ENCODE measurements at places on chromosomes 4 and X.

DNA sequence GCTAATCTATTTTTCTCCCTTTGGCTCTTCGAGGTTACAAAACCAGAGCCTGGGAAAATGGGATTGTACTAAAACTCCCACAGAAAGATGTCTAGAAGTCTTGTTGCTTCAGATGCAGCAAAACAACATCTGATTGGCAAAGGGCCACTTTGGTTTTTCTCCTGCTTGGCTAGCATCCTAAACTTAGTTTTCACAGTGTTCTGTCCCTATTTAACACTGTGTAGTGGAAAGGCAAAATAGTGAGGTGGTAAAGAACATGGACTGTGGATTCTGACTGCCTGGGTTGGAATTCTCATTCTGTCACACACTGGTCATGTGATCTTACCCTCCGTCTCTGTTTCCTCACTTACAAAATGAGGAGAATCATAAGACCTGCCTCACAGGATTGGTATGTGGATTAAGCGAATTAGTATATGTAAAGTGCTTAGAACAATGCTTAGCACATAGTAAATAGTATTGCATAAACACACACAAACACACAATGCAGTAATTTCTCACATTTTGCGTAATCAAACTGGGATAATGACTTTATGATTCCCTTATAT lies 23.5 kb downstream of the TIGD2 start:
- no peak for DNase-seq

GRCh38 chr4:74772783-74773182 lies 21.5 kb downstream of the BTC start:
- no peak for DNase-seq

GRCh38 chr4:110196871-110197528 lies 1.4 kb downstream of the ELOVL6 start:
- no peak for DNase-seq

GRCh38 chr4:177938226-177938625 lies 496.0 kb upstream of the AGA start:
- DNase-seq, result no peak

DNA sequence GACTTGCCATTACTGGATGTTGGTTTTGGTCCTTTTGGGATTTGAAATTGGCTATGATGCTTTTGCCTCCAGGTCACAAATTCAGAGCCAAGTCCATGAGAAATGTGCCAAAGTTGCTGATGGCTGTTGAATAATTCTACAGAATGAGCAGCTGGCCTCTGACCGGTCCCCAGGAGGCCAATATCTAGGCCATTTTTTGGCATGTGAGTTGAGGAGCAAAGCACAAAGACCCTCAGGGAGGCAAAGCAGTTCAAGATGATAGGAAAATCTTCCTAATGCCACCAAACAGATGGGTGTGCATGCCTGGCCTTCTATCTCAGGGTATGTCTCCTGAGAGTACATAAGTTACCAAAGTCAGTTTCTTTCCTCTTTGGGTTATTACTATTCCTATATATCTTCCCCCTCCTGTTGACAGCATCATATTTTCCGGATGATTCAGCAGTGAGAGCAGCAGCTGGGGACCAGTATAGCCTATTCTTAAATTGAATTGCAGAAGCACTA lies 44.4 kb downstream of the SEL1L3 start:
- DNase-seq, result no peak

DNA sequence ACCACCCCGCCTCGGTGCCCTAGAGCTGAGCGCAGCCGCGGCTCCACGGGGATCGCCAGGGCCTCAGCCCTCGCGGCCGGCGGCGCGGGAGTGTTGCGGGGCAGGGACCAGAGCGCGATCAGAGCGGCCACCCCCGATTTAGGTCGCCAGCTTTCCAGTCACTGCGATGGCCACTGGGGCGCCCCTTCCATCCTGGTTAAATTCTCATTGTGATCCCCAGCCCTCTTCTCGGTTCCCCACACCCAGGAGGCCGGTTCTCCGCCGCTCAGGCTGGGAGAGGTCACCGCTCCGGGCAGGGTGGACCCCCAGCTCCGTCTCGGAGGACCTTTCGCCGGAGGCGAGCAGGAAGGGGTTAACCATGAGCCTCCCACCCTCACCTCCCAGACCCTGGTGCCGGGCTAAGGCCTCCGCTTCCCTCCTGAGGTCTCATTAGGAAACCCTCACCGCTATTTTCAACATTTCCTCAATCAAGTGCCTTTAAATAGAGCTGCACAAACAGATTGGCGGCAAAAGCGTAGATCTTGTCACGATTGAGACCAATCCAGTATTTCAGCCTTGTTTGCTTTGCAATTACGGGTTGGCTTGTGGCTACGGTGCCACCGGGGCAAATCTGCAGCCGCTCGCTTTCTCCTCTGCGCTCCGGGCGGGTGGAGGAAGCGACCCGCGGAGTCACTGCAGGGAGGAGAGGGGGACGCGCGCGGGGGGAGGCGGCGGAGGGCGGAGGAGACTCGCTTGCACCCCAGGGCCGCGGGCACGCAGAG lies 8.3 kb upstream of the HAND2 start:
- DNase-seq, result no peak

GRCh38 chr4:147737623-147738022 lies 5.7 kb downstream of the ARHGAP10 start:
- no peak for DNase-seq

DNA sequence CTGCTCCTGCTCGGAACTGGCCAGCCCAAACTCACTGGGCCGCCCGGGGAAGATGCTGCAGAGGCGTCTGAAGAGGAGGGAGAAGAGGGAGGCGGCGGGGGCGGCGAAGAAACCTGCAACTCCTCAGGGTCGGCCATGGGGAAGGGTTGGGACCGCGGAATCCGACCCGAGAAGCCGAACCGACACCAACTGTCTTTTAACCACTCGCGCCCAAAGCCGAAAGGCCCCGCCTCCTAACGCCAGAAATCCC lies at the start of gene C4orf46:
Gene C4orf46, minus strand, starts transcription at position 223 of the 250 bp plus-strand sequence. Its CDS starts 86 bp downstream, at position 137.
- DNase-seq, result no peak

DNA sequence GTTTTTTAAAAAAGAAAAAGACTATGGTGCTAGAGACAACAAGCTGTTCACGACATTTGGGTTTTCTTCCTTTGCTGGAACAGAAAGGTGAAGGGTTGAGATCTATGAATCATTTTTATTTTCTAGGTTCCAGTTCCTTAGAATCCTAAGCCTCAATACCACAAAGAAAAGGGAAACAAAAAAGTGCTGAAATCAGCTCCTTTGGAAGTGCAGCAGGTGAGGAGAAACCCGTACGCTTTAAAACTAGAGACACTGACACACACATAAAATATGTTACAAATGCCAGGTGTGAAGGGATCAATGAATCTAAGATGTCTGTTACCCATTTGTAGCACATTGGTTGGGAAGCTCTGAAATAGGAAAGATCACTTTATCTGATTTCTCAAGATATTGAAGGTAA lies 125.2 kb downstream of the AREG start:
- no peak for DNase-seq

DNA sequence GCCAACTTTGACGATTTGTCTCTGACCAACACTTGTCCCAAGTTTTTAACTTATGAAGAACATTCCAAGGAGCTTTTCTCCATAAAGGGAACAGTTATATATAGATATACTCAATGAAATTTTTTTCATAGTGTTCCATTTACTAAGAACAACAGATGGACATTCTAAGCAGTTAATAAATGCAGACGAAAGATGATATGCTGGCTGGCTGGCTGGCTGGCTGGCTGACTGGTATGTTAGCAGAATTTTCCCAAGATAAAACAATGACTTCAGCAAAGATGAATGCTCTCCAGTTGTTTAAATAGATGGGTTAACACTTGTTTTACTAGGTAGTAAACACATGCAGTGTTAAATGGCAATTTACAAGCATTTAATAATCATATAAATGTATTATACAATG lies 62.2 kb downstream of the SPANXN3 start:
- no peak for DNase-seq

DNA sequence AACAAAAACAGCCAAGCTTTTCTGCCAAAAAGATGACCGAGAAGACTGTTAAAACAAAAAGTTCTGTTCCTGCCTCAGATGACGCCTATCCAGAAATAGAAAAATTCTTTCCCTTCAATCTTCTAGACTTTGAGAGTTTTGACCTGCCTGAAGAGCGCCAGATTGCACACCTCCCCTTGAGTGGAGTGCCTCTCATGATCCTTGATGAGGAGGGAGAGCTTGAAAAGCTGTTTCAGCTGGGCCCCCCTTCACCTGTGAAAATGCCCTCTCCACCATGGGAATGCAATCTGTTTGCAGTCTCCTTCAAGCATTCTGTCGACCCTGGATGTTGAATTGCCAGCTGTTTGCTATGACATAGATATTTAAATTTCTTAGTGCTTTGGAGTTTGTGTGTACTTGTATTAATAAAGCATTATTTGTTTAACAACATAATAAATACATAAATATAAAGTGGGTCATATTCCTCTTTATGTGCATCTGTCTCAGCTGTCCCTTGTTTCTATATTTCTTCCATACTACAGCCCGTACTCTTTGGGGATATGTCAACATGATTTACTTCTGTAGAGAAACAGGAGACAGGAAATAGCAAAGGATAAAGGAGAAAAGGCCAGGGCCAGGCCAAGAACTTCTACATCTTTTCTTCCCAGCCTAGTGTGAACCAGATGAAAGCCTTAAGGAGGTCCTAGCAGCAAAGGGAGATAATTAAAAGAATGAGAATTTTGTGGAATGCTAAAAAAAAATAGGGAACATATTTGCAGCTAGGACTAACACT lies 667 bp downstream of the PTTG2 start:
- no peak for DNase-seq

- DNase-seq, result no peak
These were observed 27.4 kb downstream of the TMPRSS11B start for GRCh38 chr4:68218044-68218443.

DNA sequence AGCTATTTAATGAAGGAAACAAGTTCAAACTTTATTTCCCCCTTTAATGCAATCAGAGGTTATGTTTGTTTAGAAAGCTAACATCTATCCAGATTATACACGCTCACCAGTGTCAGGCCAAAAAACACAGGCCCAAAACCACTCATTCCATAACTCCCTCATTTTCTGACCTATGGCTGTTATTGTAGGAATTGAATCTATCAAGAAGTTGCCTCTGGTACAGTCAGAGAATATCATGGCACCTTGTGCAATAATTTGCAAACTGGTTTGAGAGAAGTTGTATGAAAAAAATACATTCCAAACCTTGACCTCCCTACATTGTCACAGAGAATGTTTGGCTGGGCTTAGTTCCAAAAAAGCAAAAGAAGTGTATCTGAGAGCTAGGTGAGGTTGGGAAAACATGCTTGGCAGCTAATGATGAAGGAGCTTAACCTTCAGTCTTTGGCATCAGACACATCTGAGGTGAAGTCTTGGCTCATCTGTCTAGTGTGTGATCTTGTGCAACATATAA lies 591.0 kb downstream of the ANKRD50 start:
- no peak for DNase-seq

DNA sequence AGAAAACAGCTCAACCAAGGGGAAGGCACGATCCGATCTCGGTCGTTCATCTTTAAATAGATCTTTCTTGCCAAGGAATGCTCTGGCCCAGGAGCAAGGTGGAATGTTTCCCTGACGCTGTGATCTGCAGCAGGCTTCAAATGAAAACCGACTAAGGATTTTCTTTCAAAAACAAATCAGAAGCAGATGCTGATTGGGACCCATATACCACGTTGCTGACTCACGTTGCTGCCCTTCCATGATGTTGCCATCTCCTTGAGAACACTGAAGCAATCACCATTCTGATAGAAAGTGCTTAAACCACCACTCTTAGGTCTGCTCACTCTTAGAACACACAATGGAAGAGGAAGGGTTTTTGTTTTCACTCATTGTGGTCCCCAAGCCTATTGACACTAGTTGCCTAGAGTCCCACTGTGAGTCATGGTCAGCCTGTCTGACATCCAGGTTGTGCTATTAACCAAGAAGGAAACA lies 26.1 kb downstream of the LAMTOR3 start:
- no peak for DNase-seq

GRCh38 chrX:10769696-10770619 lies 149.6 kb upstream of the MID1 start:
- no peak for DNase-seq

DNA sequence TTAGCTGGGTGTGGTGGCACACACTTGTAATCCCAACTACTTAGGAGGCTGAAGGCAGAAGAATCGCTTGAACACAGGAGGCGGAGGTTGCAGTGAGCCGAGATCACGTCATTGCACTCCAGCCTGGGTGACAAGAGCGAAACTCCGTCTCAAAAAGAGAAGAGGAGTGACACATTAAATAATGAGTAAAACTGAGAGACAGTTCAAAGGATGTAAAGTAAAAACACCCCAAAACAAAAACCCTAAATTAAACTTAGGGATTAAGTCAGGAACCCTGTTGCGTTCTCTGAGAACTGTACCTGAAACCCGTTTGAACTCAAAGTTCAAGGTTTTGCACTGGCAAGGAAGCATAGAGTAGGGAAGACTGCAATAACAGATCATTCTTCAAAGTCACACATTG lies 141.7 kb downstream of the BRWD3 start:
- no peak for DNase-seq

DNA sequence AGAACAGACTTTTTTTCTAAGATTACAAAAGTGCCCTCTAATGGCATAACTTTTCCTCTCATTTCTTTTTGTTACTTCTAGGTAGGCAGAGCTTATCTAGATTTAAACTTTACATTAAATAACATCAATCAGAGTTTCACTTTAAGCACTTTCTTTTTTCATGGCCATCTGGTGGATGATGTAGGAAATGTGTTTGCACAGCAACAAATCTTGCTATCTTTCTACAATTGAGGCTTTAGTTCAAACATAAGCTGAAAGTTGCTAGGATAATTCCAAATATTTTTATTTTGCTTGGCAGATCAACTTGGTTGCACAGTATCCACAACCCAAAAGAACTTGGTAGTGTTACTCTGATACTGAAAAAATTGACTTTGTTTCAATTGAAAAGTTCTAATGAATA lies 22.0 kb downstream of the NDNF start:
- no peak for DNase-seq

GRCh38 chrX:123331859-123332258 lies 147.8 kb downstream of the GRIA3 start:
- DNase-seq, result no peak

GRCh38 chr4:56654238-56654632 lies 26.9 kb downstream of the HOPX start:
- no peak for DNase-seq

- no peak for DNase-seq
These were observed 142.7 kb downstream of the TENM3 start for GRCh38 chr4:182385897-182386296.

DNA sequence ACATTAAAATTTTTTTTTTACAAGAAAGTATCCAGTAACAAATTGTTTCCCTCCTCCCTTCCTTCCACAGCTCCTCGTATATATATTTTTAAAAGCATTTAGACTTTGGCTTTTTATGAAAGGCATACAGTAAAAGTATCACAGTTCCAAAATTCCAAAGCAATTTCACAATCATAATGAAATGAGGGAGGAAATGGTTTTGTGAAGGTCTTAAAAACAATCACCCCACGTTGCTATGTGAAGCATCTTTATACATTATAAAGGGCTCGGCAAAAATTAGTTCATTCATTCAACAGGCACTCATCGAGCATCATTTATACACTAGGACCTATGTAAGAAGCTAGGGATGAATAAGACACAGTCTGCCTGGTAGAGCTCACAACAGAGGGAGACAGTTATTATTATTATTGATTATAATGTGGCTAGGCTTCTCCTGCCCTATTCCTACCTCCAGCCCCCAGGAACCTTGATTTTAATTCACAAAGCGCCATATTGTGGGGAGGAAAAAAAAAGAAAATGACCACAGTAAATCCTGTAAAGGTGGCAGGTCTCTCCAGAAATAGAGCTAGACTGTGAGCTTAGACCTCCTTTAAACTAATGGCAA lies 239.9 kb downstream of the MAML3 start:
- no peak for DNase-seq

- DNase-seq, result peak; percentile 1
These were observed 33.0 kb downstream of the HCCS start for GRCh38 chrX:11143931-11144678.

- DNase-seq, result no peak
These were observed 68.5 kb downstream of the CEP44 start for GRCh38 chr4:174352061-174352819.

- no peak for DNase-seq
These were observed 1.1 kb downstream of the OCIAD2 start for GRCh38 chr4:48905363-48906015.

Data from stimulated activated CD8-positive, alpha-beta memory T cell treated with anti-CD3 and anti-CD28 coated beads, Interleukin-15, amount 100 ng/mL, for 1 hour (primary cell).